ENCODE measurements at places on chromosomes 2 and 18. TPM values are rescaled to one million over a fixed set of nuclear protein-coding genes. Genes with fewer than 3 reads are reported as not detected.

INHA gene
- 1.8 TPM for total RNA-seq

UGT1A10 gene
- total RNA-seq, result not detected

MBOAT2 gene
- total RNA-seq, result 23.9 TPM

DTNA gene
- total RNA-seq, result 30.1 TPM

PLCD4 gene
- not detected for total RNA-seq

HRH4 gene
- not detected for total RNA-seq

SLC30A3 gene
- 0.89 TPM for total RNA-seq

CDH7 gene
- 0.17 TPM for total RNA-seq

BMP10 gene
- not detected for total RNA-seq
